ENCODE measurements at places on chromosomes 1 and 21.

DNA sequence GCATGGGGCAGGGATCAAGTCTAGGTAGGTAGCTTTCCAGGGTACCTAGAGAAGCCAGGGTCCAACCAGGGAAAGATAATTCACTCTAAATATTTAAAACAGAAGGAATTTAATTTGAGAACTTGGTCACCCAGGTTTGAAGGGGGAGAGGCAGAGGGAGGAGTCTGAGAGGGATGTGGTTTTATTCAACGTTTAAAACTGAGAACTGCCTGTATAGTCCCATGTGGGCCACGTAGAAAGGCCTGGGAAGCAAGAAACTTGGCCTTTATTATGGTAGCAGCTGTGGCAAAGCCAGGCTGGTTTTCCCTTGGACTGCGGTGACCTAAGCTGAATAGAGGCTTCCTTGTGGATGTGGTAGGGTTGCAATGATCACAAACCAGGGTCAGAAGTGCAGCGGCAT lies 42.0 kb upstream of the DUSP10 start:
- no peak for DNase-seq

DNA sequence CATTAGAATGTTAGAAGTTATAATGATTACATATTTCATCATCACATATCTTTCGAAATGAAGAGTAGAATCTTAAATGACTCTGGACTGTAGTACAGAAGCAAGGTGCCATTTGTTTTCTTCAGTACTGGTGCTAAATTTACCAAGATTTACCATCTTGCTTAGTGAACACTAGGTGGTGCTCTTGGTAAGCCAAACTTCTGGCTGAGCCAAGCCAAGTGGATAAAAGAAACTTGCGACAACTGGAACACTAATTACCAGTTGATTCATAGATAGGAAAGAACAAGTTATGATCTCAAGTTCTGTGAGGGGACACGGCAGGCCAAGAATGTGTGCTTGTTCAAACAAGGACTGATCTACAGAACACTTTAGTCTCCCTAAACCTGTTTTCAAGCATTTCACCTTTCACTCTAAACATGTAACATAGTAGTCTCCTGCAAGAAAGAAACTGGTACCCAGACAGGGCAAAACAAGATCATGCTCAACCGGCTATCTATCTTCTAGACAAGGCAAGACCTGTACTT lies 19.8 kb downstream of the SPRTN start:
- peak; percentile 47 for DNase-seq

DNA sequence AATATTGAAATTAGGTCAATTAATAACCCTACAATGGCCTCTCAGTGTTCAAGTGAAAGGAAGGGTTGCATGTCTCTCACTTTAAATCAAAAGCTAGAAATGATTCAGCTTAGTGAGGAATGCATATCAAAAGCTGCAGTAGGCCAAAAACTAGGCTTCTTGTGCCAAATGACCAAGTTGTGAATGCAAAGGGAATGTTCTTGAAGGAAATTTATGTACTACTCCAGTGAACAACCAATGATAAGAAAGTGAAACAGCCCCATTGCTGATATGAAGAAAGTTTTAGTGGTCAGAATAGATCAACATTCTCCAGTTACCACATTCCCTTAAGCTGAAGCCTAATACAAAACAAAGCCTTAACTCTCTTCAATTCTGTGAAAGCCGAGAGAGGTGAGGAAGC lies 10.0 kb downstream of the MAEL start:
- no peak for DNase-seq

GRCh38 chr1:209435654-209436566 lies 147.6 kb upstream of the CAMK1G start:
- DNase-seq: peak; percentile 76

DNA sequence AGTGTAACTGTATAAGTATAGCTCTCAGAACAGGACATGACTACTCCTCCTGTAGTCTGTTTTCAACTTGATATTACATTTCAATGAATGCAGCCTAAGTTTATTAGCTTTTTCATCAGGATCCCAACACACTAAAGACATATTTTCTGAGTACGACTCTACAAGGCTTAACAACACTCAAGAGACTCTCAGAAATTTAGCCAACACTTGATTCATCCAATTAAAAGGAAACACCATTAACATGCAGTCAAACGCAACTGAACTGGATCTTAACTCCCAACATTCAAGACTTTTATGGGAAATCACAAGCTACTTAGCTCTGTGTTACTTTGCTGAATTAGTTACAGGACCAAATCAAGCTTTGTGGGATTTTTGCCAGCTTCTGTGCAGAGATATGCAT lies 65.2 kb upstream of the SGIP1 start:
- no peak for DNase-seq
